Caco-2 (cell line): ENCODE measurements at places on chromosomes 11 and 22. TPM values are rescaled to one million over a fixed set of nuclear protein-coding genes. Genes with fewer than 3 reads are reported as not detected.
A peak's percentile ranks its signal among the peaks of the same experiment; 100 is the strongest.

Gene THY1
- total RNA-seq, result not detected in 2 replicates

Gene APOL6
- total RNA-seq, result 10.0 and 13.9 TPM in 2 replicates

Gene KREMEN1
- total RNA-seq, result 28.7 and 29.7 TPM in 2 replicates

DNA sequence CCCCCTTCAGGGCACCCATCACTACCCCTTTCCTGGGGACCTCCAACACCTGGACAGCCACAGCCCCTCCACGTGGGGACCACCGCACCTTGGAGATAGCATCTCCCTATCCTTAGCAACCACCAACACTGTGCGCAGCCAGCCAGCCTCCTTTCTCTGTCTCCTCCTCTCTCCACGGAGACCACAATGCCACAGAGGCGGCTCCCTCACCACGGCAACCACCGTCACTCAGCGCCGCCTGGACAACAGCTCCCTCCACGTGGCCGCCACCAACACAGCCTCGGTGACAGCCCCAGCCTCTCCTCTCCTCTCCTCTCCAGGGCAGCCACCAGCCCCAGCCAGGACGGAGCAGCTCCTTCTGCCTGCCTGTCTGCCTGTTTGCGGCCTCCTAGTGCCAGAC, 10.5 kb downstream of the ELFN2 start:
- peak overlapping the region; percentile 15 for H3K27ac ChIP-seq
- no peak overlapping the region for H3K4me3 ChIP-seq
- no peak for DNase-seq
- H3K36me3 ChIP-seq, result no peaks in the 10 kb centered on the region
- no peaks in the 10 kb centered on the region for H3K4me1 ChIP-seq
- no peaks in the 10 kb centered on the region for H3K27me3 ChIP-seq

DNA sequence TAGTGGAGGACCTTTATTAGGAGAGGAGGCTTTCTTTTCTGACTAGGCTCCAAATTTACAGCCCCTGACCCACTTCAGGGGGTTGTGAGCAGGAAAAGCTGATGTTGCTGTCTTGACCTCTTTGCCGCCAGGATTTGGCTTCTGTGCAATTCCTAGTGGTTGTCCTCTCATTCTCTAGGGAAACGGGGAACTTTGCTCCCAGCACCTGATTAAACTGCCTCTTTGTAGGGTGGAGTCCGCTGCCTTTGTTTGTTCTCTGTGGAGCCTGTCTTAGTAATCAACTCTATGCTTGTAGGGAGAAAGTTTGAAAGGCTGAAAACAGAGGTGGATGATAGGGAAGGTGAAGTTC, 16.3 kb downstream of the CTNND1 start:
- DNase-seq, result peak; percentile 83
- peak overlapping the region; percentile 23 for H3K4me3 ChIP-seq
- H3K36me3 ChIP-seq, result no peaks in the 10 kb centered on the region
- H3K4me1 ChIP-seq, result peaks cover 85% of the 10 kb centered on the region

GRCh38 chr11:19770277-19770676, 57.6 kb downstream of the NAV2 start:
- peak; percentile 49 for DNase-seq
- no peaks in the 10 kb centered on the region for H3K27me3 ChIP-seq
- no peaks in the 10 kb centered on the region for H3K36me3 ChIP-seq
- H3K4me3 ChIP-seq, result no peak overlapping the region
- no peak overlapping the region for H3K27ac ChIP-seq
- peaks cover 14% of the 10 kb centered on the region for H3K4me1 ChIP-seq

- peaks cover 1% of the 10 kb centered on the region; the same call in 1 of the 2 replicates for H3K27me3 ChIP-seq
- DNase-seq, result no peak
- no peak overlapping the region for H3K27ac ChIP-seq
- no peak overlapping the region for H3K4me3 ChIP-seq
Observed at GRCh38 chr11:123700772-123701171, 40.7 kb downstream of the ZNF202 start.

DNA sequence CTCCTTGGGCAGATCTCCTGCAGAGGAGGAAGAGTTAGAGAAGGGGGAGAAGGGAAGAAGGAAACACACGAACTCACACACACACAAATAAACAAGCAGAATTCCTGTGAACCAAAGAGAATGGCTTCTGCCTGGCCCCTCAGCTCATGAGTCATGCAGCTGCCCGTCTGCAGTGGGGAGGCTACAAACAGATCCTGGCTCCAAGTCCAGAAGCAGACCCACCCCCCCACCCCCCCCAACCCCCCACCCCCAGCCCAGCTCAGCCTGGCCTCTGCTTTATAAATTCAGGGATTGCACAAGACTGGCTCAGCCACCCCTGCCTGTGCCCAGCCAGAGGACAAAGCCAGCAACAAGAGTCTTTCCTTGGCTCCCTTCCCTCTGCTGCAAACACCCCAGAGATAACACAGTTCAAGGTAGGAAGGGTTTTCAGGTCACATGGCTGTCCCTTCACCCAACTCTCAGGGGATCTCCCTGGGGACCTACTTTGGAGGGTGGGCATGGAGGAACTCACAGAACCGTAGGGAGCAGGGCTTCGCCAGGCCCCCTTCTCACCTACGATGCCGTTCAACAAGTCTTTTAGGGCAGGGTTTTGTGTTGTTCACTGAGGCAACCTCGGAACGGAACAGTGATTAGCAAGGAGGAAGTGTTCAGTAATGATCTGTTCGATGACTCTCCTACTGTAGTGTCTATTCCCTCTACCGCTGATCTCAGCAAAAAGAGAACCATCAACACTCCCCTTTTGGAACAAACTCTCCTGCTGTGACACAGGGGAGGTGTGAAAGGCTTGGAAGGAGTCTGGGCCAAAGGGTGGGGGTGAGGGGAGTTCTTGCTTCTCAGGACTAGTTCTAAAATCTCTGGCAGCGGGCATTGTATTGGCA, 35.5 kb downstream of the RPL27A start:
- no peak overlapping the region for H3K4me3 ChIP-seq
- H3K27me3 ChIP-seq, result no peaks in the 10 kb centered on the region
- H3K36me3 ChIP-seq, result peaks cover 1% of the 10 kb centered on the region
- H3K27ac ChIP-seq, result peak overlapping the region; percentile 90
- H3K4me1 ChIP-seq, result peaks cover 56% of the 10 kb centered on the region

GRCh38 chr22:44450503-44450902, 47.5 kb downstream of the RTL6 start:
- H3K27me3 ChIP-seq, result no peaks in the 10 kb centered on the region
- no peak overlapping the region for H3K4me3 ChIP-seq
- DNase-seq, result no peak

GRCh38 chr11:2779981-2780849, 80.4 kb upstream of the KCNQ1OT1 start:
- H3K4me1 ChIP-seq, result peaks cover 7% of the 10 kb centered on the region
- no peak overlapping the region for H3K4me3 ChIP-seq
- H3K36me3 ChIP-seq, result no peaks in the 10 kb centered on the region
- no peak overlapping the region for H3K27ac ChIP-seq
- DNase-seq, result no peak

GRCh38 chr11:26993965-26994457, at the start of gene FIBIN:
TSS of gene FIBIN (plus strand) at chr11:26994112. CDS start at chr11:26994527, 415 bp downstream.
- H3K27ac ChIP-seq, result no peak within 1 kb of the TSS
- DNase-seq, result no peak
